Activated CD4-positive, alpha-beta T cell treated with anti-CD3 and anti-CD28 coated beads for 1 hour (primary cell): ENCODE measurements at places on chromosomes 2 and 18.

- no peak for DNase-seq
These were observed 60.7 kb upstream of the ZEB2 start for GRCh38 chr2:144580521-144581161.

GRCh38 chr18:29693334-29693733, 1349.2 kb downstream of the DSC3 start:
- DNase-seq, result no peak

- DNase-seq, result no peak
These were observed 43.4 kb downstream of the NMS start for GRCh38 chr2:100513650-100514049.

- DNase-seq, result no peak
These were observed 49.8 kb downstream of the USP34 start for GRCh38 chr2:61420991-61421544.

DNA sequence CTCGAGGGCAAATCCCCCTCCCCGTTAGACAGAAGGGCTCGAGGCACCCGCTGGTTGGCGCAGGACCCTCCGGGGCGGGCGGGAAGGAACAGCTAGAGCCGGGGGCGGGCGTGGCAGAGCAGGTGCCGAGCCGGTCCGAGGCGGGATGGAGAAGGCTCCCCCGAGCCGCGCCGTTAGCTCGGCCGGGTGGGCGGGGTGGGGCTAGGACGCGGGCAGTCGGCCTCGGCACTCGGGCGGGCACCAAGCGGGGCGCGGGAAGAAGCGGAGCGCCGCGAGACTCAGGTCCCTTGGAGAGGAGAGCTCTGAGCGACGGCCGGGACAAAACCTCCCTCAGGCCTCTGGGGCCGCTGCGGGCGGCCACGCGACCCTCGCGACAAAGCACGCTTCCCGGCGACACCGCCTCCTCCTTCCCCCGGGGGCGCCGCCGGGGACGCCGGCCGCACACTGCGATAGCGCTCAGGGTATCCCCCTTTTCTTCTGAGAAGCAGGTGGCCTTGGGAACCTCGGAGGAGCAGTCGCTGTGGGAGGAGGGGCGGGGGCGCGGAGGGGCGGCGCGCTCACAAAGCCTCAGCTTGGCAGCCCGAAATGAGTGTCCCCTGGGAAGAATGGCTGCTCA, 721 bp downstream of the FHOD3 start:
- DNase-seq, result no peak
